ENCODE measurements at places on chromosomes 2 and 18. TPM values are rescaled to one million over a fixed set of nuclear protein-coding genes. Genes with fewer than 3 reads are reported as not detected.

- DNase-seq, result no peak
Measured at GRCh38 chr2:123913143-123913735, 111.8 kb upstream of the CNTNAP5 start.

- no peak for DNase-seq
Measured at GRCh38 chr2:37615804-37616676, 55.4 kb downstream of the CDC42EP3 start.

Gene RIT2
- not detected for total RNA-seq

- no peak for DNase-seq
Measured at GRCh38 chr2:84735389-84735788, 145.5 kb downstream of the TRABD2A start.

DNA sequence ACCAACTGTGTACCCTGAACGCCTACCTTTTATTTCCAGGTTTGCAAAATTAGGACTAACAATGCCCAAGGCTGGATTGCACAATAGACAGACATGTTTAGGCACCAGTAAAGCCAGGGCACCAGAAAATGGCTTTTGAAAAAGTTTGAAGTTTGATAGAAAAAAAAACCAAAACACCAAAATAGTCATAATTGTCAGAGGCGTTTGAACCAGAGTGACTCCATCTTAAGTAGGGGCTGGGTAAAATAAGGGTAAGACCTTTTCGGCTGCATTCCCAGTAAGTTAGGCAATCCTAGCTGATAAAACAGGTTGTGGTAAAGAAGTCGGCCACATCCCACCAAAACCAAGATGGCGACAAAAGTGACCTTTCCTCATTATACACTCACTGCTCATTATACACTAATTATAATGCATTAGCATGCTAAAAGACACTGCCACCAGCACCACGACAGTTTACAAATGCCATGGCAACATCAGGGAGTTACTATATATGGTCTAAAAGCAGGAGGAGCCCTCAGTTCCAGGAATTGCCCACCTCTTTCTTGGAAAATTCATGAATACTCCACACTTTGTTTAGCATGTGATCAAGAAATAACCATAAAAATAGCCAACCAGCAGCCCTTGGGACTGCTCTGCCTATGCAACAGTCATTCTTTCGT is 105.1 kb upstream of the MSH2 start:
- peak; percentile 44 for DNase-seq

Gene GKN2
- total RNA-seq, result not detected

DNA sequence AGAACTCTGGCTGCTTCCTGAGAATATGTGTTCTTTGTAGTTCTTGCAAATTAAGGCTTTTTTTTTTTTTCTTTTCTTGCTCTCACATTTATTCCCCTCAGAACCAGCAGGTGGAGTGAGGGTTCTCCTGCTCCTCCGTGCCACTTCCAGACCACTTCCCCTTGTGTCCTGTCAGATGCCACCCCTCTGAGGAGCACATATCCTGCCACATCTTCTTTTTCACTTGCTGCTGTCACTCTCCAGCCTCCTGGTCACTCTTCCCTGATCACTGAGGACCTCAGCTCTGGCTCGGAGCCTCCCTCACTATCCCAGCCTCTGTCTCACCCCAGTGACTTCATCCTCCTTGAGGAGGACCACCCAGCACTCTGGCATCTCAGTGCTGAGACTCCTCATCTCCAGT is 100.5 kb downstream of the TACR1 start:
- peak; percentile 29 for DNase-seq

GRCh38 chr2:66982766-66983165 is 414.4 kb upstream of the ETAA1 start:
- DNase-seq, result no peak

Gene RBM45
- total RNA-seq, result 13.7 TPM

- no peak for DNase-seq
Measured at GRCh38 chr2:99595373-99595772, 105.6 kb upstream of the REV1 start.

DNA sequence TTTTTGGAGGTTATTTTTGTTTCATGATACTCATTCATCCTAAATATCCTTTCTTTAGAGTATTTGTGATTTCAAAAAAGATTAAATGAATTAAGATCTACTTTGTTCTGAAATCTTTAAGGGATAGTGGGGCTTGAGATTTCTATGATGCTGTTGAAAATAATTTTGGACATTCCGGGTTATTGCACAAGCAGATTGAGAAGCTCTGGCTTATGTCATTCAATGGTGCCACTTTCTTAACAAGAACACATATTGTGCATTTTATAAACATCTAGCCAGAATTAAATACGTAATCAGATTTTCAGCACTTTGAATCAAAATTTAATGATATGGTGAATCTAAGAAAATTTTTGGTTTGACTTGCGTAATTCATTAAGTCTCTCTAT is 207.7 kb upstream of the COL3A1 start:
- no peak for DNase-seq

- no peak for DNase-seq
Measured at GRCh38 chr2:81942136-81942680, 1637.7 kb upstream of the LRRTM1 start.

DNA sequence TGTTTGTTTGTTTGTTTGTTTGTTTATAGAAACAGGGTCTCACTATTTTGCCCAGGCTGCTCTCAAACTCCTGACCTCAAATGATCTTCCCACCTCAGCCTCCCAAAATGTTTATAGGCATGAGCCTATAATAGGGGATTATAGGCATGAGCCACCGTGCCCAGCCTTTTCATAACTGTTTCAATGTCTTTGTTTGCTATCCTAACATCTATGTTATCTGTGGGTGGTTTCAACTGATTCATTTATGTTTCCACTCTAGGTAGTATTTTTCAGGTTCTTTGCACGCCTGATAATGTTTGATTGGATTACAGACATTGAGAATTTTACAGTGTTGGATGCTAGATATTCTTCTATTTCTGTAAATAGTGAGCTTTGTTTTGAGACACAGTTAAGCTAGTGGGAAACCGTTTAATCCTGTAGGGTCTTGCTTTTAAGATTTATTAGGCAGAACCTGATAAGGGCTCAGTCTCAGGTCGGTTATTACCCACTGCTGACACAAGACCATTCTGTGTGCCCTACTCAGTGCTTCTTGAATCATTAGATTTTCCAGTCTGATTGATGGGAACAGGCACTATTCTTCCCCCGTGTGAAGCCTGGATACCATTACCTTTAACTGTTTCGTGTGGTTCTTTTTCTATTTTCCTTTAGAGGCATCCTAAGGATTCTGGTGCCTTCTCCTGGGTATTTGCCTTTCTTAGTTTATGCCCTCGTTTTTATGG is 76.5 kb upstream of the TMEM87B start:
- no peak for DNase-seq
